Fibroblast of skin of back (primary cell): ENCODE measurements at places on chromosomes 1 and 21.

GRCh38 chr21:24023402-24023801 lies 1583.9 kb downstream of the MRPL39 start:
- DNase-seq = peak; percentile 36

GRCh38 chr1:62689524-62689923 lies 1.3 kb upstream of the DOCK7 start:
- peak; percentile 80 for DNase-seq

DNA sequence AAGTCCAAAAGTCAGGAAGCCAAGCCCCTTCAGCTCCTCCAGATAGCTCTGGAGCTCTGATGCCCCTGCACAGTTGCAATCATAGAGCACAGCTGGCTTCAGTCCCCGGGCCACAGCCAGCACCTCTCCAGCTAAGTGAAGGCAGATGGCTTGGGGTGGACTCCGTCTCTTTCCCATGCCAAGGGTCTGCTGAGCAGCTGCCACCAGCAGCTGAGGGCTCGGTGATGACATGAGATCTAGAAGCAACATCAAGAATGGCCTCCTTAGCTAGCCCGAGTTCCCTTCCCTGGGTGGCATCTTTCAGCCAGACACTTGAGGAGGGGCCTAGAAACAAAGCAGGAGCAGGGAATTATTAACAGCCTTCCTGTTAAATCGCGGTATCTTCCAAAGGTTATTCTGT lies 973 bp downstream of the C1orf74 start:
- no peak for DNase-seq

- no peak for DNase-seq
Measured at GRCh38 chr1:150168960-150169601, 19.4 kb downstream of the PLEKHO1 start.

DNA sequence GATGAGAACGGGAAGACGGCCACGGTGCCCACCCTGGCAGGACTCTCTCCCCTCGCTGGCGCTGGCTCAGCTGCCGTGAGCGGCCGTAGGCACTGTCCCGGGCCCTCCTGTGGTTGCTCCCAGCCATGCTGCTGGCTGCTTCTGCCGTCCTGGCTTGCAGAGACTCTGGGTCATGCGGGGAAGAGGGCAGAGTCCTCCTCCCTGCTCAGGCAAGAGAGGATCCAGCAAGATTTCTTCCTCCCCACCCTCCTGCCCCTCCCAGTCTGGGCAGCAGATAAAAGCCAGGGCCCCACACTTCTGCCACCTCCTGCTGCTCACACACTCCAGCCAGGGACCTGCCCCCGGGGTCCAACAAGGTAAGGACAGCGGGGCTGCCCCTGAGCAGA lies 60.1 kb downstream of the AGPAT3 start:
- DNase-seq = no peak

- no peak for DNase-seq
Measured at GRCh38 chr1:36966242-36966641, 68.1 kb downstream of the GRIK3 start.

DNA sequence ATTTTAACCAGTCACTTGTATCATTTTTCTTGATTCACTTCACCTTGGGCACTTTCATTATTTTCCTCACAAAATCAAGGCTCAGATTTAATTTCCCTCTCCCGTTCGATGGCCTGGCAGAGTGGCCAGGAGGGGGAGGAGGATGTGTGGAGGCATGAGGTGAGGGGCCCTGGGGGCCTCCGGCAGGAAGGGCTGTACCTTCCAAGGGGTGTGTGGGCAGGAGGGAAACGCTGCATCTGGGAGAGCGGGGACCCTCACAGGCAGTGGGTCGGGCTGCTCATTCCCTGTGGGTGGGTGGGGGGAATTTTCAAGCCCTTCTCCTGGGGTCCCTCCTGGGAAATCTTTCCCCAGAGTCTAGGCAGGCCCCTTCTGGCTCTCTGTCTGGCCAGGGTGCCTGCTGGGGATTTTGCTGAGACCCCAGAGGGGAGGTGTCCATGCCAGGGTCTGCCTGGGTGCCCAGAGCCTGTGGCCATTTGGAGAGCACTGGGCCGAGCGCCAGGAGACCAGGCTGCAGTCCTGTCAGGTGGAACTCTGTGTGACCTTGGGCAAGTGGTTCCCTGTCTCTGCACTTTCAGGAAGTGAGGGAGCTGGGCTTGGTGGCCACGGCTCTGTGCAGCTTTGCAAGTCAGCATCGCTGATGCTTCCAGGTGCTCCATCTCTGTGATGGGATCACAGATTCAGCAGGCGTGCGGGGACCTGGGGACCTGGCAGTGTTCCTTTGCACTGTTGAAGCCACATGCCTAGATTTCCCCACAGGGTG lies 81.9 kb upstream of the C1orf174 start:
- no peak for DNase-seq

GRCh38 chr1:199551967-199552565 lies 475.4 kb upstream of the NR5A2 start:
- peak; percentile 71 for DNase-seq

DNA sequence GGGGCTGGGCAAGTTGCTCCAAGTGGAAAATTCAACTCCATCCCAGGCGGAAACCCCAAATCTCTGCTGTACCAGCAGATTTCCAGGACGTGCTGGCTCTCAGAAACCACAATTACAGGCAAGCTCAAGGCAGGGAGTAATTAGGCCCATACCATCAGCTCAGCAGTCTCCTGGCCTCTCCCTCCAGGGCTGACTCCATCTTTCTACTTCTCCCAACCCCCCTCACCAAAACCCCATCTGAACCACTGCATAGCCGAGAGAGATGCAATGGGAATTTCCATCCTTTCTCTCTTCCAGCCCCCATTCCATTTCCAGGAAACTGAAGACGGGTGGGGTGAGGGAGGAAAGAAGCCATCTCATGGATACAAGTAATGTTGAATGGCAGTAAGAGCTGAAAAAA lies 41.2 kb downstream of the ARHGEF11 start:
- DNase-seq = peak; percentile 21

DNA sequence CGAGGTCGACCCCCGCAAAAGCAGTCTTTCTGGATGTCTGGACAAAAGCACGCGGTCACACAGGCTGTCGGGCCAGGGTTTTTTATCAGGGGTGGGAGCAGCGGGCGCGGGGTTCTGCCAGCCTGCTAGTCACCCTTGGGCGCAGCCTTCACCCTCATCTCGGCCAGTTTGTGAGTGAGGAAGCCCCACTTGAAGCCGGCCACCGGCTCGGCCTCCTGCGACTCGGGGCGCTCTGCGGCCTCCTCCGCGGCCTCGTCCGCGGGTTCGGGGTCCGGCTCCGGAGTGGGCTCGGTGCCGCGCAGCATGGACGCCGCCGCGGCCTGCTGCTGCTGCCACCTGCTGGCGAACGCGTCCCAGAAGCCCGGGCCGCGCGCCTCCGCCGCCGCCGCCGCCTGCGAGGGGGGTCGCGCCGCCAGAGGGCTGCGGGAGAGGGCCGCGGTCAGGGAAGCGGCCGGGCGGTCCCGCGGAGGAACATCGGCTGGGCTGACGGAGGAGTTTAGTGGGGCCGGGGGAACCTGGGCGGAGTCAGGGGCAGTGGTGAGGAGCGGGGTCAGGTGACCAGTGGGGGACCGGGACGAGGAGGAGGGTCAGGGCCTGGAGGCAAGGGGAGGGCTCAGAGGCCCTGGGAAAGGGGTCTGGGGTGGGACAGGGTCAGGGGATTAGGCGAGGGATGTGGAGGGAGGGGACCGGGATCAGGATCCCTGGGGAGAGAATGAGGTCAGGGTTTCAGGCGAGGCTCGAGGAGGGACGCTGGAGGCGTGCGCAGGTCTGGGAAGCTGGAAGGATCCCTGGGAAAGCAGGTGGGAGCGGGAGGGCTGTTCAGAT lies 4.5 kb downstream of the C1orf232 start:
- DNase-seq = peak; percentile 30

DNA sequence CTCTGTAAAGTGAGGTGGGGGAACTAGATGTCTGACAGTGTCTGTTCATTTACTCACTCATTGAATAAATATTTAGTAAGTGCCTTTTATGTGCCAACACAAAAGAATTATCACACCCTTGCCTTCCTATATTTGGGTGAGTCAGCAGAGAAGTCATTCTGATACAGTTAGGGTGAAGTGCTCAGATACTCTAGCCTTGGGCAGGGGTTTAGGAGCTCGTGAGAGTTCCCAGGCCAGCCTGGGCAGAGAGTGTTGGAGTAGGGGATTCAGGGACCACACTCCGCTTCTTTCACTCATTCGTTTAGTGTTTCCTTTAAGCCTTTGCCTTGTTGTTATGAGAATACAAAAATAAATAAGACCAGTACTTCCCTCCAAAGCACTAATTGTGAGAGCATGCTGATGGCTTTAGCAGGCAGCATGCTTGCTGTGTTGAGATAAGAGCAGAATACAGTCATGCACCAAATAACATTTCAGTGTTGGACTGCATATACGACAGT lies 83.9 kb downstream of the DYRK1A start:
- DNase-seq = peak; percentile 62

DNA sequence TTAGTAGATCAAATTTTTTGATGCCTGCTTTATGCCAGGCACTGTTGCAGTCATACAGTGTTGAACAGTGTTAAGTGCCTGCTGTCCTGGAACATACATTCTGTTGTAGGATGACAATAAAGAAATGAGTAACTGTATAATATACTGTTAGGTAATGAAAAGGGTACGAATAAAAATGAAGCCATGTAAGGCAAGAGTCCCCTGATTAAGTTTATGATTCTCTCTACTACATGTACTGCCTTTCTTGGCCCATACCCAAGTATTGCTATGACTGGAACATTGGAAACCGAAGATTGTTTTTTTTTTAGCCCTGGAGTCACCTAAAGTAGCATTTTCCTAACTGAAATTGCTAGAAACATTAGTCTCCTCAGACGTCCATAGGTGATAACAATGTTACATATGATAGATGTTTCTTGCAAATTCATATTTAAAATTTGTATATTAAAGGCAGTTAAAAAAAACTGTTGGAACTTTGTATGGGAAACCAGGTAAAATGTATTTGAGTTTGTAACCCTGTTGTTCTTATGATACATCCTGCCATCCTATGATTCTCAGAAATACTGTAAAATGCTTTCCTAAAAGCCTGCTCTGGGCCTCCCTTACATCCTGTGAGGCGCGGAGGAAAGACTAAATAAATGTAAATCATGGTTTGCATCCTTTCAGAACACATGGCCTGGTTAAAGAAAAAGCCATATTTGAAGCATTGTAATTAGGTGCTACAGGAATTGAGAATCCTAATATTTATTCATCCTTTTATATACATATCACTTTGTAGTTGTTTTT lies 5.8 kb downstream of the ATP5PB start:
- DNase-seq = no peak
